SHP77 treated with DMSO at 0.1 percent for 48 hours (cell line): ENCODE measurements at places on chromosomes 4 and X.
A peak's percentile ranks its signal among the peaks of the same experiment; 100 is the strongest.

GRCh38 chr4:137641544-137641943, 109.2 kb upstream of the PCDH18 start:
- DNase-seq, result no peak

DNA sequence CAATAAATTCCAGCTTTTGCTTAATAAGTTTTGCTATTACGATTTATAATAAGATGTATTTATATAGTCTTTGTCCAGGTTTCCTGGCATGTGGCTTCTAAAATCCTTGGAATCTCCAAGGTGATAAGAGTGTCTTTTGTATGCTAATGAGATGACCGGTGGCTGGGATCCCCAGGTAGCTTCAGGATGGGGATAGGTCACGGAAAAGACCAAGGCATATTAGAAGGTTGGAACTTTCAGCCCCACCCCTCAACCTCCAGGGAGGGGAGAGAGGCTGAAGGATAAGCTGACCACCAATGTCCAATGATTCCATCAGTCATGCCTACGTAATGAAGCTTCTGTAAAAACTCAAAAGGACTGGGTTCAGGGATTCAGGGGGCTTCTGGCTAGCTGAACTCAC, 41.7 kb downstream of the SMIM20 start:
- DNase-seq, result no peak

DNA sequence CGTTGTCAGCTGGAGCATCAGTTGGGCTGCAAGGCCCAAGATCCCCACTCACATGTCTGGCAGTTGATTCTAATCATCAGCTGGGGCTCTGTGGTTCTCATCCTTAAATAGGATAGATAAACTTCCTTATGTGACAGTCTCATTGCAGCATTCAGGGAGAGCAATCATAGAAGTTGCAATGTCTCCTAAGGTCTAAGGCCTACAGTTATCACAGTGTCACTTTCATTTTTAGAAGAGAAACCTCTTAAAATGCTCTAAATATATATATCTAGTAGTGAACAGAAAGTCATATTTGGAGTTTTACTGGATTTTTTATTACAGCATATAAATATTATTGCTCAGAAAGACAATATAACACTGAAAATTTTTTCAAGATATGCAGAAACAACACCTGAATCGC, 226.0 kb upstream of the PPP1R2C start:
- DNase-seq, result no peak

DNA sequence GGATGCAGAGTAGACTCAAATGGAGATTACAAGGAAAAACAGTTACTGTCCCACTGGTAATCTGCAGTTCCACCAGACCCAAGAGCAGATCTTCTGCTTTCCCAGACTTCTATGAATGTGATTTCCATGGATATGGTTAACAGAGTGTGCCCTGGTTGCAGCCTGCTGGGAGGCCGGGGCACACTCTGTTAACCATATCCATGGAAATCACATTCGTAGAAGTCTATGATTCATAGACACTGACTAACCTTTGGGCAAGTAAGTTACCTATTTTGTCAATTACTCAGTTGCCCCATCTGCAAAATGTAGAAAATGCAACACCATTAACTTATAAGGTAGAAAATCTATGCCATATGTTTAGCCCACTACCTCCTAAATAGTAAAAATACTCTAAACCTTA, 443.1 kb upstream of the PITX2 start:
- no peak for DNase-seq

- peak; percentile 76 for DNase-seq
Measured at GRCh38 chr4:139740531-139741041, 75.0 kb downstream of the MGST2 start.

DNA sequence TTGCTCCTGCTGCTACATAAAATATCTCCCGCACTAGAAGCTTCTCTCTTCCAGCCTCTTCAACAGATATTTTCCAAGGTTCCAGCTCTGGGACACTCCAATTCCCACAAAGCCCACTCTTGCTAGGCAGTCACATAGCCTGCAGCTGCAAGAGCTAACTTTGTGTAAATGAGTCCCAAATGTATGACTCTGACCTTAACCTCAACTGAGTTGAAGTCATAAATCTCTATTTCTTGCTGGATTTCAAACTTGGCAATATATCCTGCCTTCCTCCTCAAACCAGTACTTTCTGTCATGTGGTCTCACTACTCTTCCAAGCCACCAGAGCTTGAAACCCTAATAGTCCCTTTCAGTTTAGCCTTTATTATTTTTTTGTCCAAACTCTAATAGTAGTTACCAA, 315.4 kb upstream of the GRIA3 start:
- DNase-seq, result no peak
